Activated CD4-positive, alpha-beta memory T cell treated with anti-CD3 and anti-CD28 coated beads, Interleukin-2, amount 10 ng/mL, durations not matched to agents 7 days and 5 days (primary cell): ENCODE measurements at places on chromosomes 4 and X. TPM values are rescaled to one million over a fixed set of nuclear protein-coding genes. Genes with fewer than 3 reads are reported as not detected.

GRCh38 chr4:133124746-133125145 is 24.3 kb upstream of the PCDH10 start:
- DNase-seq = no peak

DNA sequence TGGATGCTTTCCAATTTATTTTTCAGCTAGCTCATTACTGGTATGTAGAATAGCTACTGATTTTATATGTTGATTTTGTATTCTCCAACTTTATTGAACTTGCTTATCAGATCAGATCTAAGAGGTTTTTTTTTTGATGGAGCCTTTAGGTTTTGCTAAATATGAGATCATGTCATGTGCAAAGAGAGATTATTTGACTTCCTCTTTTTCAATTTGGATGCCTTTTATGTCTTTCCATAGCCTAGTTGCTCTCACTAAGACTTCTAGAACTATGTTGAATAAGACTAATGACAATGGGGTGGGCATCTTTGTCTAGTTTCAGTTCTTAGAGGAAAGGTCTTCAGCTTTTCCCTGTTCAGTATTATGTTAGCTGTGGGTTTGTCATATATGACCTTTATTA is 11.7 kb downstream of the MAGEE1 start:
- DNase-seq = no peak

DNA sequence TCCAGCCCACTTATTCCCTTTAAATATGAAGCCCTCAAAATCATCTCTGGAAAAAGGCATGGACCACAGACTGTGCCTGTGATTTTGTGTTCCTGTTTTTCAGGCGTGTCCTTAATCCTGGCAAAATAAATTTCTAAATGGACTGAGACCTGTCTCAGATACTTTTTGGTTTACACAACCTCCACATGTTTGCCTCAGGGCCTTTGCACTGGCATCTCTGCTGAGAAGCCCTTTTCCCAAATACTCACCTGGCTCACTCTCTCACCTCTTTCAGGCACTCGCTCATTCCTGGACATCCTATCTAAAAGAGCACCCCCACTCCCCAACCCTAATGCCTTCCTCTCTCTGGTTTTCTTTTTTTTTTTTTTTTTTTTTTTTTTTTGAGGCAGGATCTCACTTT is 40.5 kb downstream of the CHRNA9 start:
- DNase-seq = no peak

- DNase-seq = no peak
Observed at GRCh38 chr4:37760840-37761239, 65.6 kb upstream of the PGM2 start.

DNA sequence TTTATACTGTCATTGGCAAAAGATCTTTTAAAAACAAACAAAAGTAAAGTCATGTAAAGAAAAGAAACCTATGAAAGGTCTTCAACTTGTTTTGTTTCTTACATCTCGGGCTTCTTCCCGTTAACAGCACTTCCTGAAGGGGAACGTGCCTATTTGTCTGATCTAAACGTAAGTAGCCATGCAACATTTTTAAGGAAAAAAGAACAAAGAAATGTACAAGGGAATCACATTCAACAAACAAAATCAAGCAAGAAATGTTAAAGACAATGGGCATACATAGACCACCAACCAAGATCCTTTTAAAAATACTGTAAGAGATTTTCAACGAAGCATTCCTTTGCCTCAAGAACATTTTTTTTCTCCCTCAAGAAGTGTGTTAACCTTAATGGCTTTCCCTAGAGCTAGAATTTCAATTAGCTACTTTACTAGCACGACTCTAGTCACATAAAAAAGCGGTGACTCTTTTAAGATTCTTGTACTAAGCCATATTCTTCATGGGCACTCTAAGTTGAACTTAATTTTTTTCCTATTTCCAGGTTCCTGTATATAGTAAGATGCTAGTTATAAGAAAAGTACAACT is 112.0 kb upstream of the TTC29 start:
- DNase-seq = no peak

DNA sequence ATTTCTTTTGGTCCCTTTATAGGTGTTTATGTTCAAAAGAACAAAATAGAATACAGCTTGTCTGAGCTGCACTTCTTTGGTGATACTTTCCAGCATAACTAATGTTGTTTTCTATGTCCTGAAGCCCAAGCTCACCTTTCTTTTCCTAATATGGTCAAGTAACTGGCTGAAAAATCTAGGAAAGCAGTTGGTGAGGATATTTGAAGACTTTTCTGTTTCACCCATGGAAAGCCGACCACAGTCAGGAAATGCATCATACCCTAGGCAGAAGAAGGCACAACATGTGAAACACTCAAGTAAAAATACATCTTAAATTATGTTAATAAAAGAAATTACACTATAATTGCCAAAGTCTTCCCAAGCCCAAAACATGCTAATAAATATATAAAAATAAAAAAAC is 337.0 kb downstream of the PDGFC start:
- no peak for DNase-seq

- DNase-seq = peak; percentile 40
Observed at GRCh38 chr4:20422398-20422797, 170.7 kb downstream of the SLIT2 start.

DNA sequence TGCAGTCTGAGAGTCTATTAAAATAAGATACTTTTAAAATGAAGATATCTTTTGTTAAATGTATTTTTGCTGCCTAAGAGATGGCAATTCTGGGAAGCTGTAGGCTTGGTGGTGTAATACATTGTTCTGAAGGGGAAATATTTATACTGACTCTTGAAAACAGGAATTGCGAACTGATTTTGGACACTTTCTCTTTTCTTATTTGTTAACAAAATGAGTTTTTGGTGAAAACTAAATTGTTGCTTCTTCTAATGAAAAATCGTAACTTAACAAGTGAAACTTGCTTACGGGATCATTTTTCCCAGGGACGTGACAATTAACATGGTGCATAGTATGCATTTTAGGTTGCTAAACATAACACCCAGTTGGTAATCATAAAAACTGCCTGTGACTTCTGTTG is 71.0 kb downstream of the RAPGEF2 start:
- no peak for DNase-seq

DNA sequence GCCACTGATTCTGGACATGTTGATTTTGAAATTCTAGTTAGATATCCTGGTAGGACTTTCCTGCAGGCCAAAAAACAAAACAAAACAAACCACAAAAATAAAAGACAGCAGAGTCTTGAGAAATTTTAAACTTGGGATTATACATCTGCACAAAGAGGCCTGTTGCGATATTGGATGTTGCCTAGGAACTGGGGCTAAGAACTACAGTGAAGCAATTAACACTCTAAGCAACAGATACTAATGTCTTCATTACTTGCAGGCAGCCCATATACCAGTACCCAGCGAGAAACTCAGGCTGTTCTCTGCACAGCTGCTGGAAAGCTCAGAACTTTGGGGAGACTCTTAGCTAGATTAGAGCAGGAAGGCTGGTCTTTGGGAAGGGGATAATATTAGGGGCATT is 69.1 kb upstream of the SCOC start:
- DNase-seq = no peak

DNA sequence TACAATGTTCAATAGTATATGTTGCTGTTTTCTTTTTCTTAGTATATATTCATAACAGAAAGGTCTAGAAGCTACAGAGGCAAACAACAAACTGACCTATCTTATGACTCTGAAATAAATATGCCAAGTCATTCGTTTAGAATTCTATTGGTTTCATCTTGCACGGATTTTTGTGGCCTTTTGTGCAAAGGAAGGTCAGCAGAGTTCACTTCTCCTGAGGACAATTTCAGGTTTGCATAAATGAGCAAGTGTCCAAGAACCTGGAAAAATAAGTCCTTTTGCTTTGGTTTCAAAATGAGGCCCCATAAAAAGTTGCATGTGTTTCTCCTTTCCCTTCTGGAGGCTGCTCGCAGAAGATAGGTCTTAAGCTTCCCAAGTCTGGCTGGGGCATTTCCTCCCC is 156.9 kb downstream of the APBB2 start:
- no peak for DNase-seq

DNA sequence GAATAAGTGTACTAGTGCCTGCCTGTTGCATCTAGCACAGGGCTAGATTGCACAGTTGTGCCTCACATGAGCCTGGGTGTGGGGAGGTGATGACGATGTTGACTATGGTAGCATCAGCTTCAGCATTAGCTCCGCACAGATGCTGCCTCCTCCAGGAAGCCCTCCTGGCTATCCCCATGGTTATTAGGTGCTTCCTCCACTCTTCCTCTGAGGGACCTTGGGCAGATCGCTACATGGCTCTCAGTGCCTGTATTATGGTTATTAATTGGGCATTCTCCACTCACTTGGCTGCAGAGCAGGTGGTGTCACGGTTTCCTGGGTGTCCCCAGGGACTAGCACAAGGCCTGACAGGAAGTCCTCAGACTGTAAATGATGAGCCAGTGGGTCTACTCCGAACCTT is 325.6 kb downstream of the ARHGAP10 start:
- no peak for DNase-seq

- DNase-seq = no peak
Observed at GRCh38 chrX:102085706-102086105, 39.8 kb upstream of the TCEAL2 start.

GRCh38 chrX:41275661-41276609 is 58.0 kb upstream of the DDX3X start:
- peak; percentile 54 for DNase-seq

GRCh38 chrX:82087699-82088098 is 885.8 kb downstream of the SH3BGRL start:
- DNase-seq = no peak

- no peak for DNase-seq
Observed at GRCh38 chr4:152946446-152946845, 10.3 kb downstream of the FHDC1 start.

GRCh38 chrX:148416931-148417330 is 83.5 kb upstream of the AFF2 start:
- no peak for DNase-seq

- no peak for DNase-seq
Observed at GRCh38 chr4:156408749-156409148, 455.1 kb upstream of the CTSO start.

DNA sequence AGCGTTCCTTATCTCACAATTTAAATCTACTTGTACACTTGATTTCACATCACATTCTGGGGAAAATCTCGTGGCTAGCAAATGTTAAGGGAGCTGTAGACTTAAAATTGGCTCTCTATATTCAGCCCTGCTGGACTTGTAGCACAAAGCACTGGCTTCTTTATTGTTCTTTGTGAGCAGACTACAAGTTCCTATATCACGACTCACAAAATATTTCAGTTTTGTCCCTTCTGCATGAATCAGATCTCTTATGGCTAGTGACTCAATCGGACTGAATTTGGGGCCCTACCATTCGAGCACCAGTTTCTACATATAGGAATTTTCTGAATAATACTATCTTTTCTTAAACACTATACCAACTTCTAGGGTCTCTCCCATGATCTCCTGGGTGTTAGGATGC is 390.1 kb downstream of the ADAM29 start:
- no peak for DNase-seq

DNA sequence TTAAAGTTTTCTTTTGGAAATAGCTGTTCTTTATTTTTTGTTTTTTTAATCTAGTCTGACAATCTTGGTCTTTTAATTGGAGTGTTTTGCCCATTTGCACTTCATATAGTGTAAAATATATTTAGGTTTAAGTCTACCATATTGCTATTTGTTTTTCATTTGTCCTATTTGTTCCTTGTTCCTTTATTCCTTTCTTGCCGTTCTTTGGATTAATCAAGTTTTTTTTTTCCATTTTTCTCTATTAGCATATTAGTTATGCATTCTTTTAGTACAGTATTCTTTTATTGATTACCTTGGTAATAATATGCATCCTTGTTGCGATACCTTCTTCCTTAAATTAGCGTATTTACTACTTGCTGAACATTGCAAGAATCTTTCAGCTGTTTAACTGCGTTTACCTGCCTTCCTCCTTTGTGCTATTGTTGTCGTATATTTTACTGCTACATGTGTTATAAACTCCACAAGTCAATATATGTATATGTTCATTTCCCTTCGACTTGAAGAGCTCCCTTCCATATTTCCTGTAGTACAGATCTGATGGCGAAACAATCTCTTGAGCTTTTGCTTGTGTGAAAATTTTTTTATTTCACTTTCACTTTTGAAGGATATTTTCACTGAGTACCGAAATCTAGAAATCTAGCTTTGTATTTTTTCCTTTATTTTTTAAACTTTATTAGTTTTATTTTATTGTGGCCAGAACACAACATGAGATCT is 23.9 kb upstream of the RNF212 start:
- DNase-seq = no peak

- DNase-seq = no peak
Observed at GRCh38 chr4:77127215-77127614, 29.8 kb upstream of the CCNG2 start.

DNA sequence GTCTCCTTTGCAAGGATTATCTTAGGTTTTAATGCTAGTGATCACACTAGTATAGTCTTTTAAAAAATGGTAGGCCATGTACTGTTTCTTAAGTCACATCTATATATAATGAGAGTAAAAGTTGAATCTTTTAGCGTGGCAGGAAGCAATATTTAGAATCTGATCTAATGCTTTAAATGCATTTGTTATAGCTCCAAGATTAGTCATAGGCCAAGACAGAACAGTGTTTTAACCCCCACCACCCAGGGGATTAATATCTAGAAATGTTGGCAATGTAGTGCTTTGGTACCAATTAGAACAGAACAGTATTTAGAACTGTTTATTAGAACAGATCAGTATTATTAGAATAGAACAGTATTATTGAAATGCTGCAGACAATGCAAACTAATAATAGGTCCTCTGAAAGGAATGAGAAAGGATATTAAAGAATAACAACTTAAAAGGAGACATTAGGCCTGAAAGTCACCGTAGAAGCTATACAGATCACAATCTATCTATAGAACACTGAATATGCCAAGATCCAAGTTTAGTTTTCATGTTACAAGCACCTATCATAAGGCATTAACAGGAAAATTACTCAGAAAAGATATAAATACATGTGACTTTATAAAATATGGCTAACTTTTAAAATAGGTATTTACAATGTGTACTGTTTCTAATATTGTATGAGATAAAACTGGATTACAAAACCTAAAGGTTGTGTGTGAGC is 146.2 kb downstream of the NPNT start:
- no peak for DNase-seq

GRCh38 chrX:1767026-1767425 is 152.2 kb downstream of the ASMT start:
- no peak for DNase-seq

- no peak for DNase-seq
Observed at GRCh38 chrX:21150208-21150607, 224.0 kb upstream of the CNKSR2 start.

SMPX gene
- not detected for total RNA-seq

SMIM31 gene
- not detected for total RNA-seq

EDA gene
- total RNA-seq = 5.4 TPM

P2RY4 gene
- total RNA-seq = 0.15 TPM

CXCL9 gene
- not detected for total RNA-seq

SLC6A14 gene
- total RNA-seq = not detected

OPRPN gene
- not detected for total RNA-seq

HSFX3 gene
- not detected for total RNA-seq

TCEAL6 gene
- not detected for total RNA-seq

TCP11X2 gene
- total RNA-seq = not detected

MID2 gene
- 4.5 TPM for total RNA-seq

ARHGEF6 gene
- total RNA-seq = 119 TPM
